Kidney tubule cell (primary cell): ENCODE measurements at places on chromosomes 11 and 22.
A peak's percentile ranks its signal among the peaks of the same experiment; 100 is the strongest.

DNA sequence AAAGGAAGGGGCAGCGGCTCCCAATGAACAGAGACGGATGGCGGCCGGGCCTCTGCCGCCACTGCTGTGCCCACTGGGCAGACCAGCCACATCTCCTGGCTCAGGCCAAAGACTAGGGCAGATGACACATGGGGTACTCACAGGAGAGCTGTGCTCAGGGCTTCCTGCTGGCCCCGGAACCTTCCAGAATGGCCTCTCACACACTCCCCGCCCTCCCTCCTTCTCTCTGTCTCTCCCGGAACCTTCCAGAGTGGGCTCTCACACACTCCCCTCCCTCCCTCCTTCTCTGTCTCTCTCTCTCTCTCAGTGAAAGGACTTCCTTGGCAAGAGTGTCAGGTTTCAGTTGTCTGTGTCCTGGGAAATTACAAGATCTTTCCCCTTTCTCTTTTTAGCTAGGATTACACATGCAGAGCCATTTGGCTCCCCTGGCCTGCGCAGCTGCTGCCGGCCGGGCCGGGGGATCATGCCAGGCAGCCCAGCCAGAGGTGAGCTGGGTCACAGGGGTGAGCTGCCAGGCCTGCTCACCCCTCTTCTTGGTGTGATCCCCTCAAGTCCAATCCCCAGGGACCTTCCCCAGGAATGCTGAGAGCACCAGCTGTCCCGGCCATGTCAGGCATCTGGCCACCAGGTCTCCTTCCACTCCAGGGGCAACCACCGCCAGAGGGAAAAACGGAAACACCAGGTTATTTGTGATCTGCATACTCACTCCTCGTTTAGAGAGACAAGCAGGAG is 45.3 kb upstream of the ADA2 start:
- DNase-seq, result peak; percentile 43

GRCh38 chr11:35207471-35208403 is 68.8 kb downstream of the CD44 start:
- DNase-seq, result no peak

DNA sequence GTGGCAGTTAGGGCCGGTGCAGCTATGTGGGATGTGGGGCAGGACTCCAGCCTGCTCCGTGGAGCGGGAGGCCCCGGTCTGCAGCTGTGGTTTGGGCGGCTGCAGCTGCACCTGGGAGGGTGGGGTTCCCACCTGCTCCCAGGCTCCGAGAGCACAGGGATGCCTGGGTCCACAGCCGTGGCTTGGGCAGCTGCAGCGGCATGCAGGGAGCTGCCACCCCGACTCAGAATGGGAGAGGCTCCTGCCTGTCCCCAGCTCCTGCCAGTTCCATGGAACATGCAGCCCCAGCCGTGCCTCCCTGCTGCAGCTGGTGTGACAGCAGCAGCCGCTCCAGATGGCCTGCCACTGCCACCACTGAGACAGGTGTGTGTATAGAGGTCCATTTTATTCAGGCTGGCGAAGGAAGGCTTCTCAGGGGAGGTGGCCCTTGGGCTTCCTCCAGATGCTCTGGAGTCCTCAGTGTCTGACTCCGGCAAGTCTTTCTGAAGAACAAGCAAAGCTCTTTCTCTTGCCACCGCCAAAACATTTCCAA is 21.8 kb upstream of the UPK3A start:
- DNase-seq, result no peak

- DNase-seq, result peak; percentile 95
Measured at GRCh38 chr11:128458321-128458720, 129.0 kb downstream of the ETS1 start.

- DNase-seq, result no peak
Measured at GRCh38 chr22:40334060-40334459, 12.2 kb upstream of the ADSL start.

DNA sequence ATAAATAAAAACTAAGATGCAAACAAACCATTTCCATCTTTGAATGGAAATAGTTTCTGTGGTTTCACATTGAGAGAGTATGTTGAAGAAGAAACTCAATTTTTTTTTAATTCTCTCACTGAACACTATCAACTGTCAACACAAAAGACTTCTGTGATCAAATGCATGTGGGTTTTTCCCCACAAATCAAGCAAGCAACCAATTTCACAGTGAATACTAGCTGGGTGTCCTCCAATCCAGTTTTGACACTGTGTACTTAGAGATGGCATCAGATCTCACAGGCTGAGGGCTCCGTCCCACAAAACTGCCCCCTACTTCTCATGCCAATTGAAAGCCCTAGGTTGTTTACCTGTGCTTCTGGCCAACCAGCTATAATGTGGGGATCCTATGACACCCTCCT is 34.5 kb downstream of the CTSC start:
- no peak for DNase-seq

DNA sequence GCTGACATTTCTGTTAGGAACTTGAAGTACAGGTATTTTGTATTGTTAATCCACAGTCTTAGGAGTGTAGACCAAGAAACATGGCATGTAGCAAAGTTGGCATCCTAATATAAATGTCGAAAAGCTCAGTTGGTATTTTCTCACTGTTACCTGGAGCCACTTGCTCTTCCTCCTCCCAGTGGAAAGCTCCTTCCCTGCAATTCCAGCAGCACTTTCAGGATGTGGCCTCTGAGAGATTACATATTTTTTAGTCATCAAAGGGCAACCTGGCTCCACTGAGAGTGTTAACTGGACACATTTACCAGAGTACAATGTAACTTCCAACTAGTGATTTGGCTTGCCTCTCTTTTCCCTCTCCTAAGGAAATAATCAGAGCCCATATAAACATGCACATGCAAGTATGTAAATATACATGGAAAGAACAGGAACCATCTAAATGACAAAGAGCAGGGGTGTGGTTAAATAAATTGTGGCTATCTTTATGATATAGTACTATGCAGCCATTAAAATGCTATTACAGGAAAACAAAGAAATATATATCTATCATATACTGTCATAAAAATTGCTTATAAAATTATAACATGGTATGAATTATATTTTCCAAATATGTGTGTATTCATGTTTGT is 14.3 kb upstream of the EED start:
- peak; percentile 76 for DNase-seq
